ENCODE measurements at places on chromosomes 16 and 17. TPM values are rescaled to one million over a fixed set of nuclear protein-coding genes. Genes with fewer than 3 reads are reported as not detected.

The PSMD3 gene
- total RNA-seq, result 125 TPM

The ZNF19 gene
- 3.0 TPM for total RNA-seq

The ANKFN1 gene
- 1.2 TPM for total RNA-seq

The PRAC2 gene
- not detected for total RNA-seq

The FOXC2 gene
- 5.7 TPM for total RNA-seq

The TCAP gene
- 0.13 TPM for total RNA-seq

The TNFSF12 gene
- 12.5 TPM for total RNA-seq

The ACAP1 gene
- total RNA-seq, result not detected

The GLIS2 gene
- 2.2 TPM for total RNA-seq
